GM04504 (cell line): ENCODE measurements at places on chromosomes 1 and 21.
A peak's percentile ranks its signal among the peaks of the same experiment; 100 is the strongest.

GRCh38 chr1:63590166-63590560, 3.0 kb upstream of the PGM1 start:
- no peak for DNase-seq

- DNase-seq: no peak
Observed at GRCh38 chr1:80278936-80279335, 1272.4 kb upstream of the ADGRL4 start.

- no peak for DNase-seq
Observed at GRCh38 chr21:31115249-31115648, 77.0 kb upstream of the KRTAP19-8 start.

DNA sequence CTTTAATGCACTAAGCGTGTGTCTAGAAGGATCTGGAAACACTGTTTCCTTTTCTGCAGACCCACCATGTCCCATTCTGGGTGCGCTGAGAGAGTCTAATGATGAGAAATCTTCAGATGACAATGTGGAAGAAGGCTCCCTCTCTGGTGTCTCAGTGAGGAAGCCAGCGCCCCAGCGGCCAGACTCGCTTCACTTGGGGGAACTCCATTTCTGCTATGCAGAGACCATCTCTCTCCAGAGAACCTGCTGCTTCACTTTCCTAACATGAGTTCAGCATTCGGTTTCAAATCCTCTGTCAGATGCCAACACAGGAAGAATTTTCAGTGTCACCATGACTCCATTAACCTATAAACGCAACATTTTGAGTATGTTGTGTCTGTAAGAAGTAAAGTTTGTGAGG, 121.8 kb downstream of the SYF2 start:
- no peak for DNase-seq

DNA sequence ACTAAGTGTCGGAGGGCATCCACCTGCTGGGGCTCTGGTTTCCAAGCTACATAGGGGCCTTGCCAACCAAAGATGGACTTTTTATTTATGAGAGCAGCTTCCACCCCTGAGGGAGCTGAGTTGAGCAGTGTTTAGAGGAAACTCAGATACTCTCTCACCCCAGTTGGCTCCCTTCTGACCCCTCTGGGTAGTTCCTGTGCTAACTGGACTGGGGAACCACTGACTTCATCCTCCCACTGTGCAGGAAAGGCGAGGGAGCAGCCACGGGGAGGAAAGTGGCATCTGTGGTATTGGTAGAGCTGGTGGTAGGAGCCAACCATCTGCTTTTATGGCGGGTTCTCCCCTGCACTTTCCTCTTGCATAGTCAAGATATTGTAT, 70.4 kb downstream of the MPZL1 start:
- no peak for DNase-seq

DNA sequence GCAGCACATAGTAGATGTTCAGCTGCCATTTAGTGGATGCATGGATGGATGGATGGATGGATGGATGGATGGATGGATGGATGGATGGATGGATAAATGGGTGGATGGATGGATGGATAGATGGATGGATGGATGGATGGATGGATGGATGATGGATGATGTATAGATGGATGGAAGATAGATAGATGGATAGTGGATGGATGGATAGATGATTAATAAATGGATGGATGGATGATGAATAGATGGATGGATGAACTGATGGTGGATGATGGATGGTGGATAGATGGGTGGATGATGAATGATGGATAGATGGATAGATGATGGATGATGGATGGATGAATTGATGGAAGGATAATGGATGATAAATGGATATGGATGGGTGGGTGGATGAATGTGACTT, 20.6 kb downstream of the MATN1 start:
- DNase-seq: no peak

- DNase-seq: no peak
Observed at GRCh38 chr21:22806278-22806677, 1808.1 kb downstream of the NCAM2 start.

DNA sequence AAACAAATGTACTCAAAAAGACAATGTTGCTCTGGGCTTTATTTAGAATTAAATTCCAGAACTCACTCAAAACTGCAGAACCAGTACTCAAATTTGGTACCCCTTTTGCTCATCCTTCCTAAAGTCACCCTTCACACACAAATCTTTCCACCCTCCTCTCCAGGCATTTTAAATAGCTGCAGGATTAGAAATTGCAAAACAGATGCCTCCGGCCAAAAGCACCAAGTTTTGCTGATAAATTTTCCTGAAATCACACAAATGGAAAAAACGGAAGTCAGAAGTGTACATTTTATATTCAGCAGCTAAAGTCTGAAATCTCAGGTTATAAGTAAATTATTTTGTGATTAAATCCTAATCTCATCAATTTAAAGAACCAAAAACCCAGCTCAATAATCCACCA, 147.0 kb downstream of the NRIP1 start:
- no peak for DNase-seq

DNA sequence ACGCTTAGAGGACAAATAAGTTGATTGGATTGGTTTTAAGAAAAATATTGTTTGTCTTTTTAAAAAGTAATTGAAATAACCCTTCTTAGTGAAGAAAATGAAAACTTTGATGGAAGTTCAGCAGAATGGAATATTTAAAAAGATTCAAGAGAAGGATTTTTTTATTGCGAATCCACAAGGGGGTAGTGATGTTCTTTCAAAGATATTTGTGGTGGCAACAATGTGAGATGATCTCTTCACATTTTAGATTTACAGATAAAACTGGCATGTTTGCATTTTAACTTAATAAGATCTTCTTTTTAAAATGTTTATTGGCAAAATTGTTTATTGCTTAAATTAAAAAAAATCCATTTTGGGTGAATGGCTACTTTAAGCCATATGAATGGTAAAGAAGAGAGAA, 8.9 kb downstream of the CAMTA1 start:
- no peak for DNase-seq

DNA sequence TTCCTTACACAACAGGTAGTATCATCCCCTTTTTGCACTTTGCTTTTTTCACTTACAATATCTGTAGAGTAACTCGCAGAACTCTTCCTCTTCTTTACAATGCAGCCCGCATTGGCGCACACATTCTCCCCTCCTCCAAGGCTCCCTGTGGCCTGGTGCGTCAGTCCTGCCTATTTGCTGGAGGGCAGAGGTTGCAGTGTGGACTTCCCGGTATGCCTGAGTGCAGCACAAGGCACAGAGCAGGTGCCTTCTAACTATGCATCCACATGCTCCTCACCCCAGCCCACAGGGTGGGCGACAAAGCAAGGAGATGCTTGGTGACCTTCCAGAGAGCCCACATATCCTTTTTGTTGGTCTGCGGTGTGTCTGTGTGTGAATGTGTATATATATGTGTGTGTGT, 53.3 kb downstream of the ARHGEF11 start:
- DNase-seq: no peak

DNA sequence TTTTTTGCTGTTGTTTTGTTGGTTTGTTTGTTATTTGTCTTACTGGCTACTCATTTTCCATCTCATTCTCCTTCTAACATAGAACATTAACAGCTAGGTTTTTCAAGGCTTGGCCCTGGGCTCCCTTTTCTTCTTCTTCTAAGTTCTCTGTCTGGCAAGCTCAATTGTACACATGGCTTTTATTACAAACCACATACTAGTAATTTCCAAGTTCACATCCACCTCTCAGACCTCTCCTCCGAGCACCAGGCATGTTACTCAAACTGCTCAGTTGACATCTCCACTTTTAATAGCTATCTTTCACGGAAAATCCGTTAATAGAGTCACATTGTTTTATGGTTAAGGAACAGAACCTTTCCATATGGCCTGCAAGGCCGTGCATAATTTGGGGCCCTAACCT, 736.9 kb upstream of the ADAMTS5 start:
- DNase-seq: peak; percentile 58

DNA sequence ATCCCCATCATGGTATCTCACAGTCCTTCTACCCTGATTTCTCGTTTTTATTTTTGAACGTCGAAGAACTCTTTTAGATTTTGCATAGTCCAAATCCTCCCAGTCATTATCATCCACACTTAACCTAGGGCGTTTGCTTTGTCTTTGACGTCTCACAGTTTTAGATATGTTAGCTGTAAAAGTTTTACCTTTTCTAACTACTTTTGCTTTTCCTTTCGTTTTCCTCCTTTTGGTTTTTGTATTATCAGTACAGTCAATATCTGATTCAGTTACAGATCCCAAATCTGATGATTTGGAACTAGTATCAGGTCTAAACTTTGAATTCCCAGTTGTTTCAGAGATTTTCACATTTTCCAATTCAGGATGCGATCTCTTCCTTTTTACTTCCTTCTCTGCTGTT, 13.1 kb upstream of the PSMG1 start:
- no peak for DNase-seq

GRCh38 chr1:207633226-207633625, 11.7 kb upstream of the CR1L start:
- no peak for DNase-seq

DNA sequence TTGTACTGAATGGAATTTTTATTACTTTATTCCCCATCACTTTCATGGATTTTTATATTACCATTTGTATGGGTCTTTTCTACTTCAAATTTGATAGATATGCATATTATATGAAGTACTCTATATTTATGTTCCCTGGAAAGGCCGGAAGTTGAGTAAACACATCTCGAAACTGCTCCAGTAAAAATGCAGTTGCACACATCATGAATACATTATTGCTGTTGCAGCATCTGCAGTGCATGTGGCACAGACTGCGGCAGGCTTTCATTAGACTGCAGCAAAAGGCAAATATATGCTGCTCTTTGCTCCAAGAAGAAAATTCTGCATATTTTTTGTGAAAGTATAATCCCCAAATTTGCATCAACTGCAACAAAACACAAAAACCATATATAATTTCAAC, 48.7 kb upstream of the LRRC7 start:
- DNase-seq: no peak

DNA sequence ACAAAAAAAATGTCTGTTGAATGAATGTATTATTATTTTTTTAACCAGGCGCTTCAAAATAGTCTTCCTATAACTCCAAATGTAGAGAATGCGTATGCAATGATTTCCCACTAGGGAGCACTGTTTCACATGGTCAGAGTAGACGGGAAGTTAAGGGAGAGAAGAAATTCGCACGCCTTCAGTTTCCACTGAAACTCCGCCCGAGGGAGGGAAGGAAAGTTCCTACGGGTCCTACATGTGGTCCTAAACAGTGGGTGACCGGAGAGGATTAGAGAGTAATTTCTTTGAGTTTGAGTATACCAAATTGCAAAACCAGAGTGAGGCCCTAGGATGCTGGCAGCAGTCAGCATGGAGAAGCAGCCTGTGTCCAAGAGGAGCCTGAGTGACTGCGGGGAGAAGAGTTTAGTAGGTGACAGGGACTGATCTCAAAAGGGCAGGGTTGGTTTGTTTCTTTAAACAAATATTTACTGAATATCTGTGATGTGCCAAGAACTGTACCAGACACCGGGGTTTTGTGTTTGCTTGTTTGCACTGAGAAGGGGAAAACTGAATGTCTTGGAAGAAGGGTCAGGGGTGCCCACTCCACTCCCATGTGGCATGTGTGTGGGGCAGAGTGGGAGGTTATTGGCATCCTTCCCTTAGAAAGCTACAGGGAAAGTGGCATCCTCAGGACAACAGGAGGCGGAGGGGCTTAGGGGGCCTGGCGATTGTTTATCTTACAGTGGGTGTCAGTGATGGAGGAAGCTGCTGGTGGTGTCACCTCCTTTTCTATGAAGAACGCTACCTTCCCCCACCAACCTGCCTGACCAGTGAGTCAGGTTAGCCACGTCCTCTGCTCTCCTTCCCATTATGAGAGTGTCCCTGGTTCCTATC, 22.8 kb downstream of the RNU5D-1 start:
- peak; percentile 40 for DNase-seq

- DNase-seq: no peak
Observed at GRCh38 chr21:31509194-31510017, 150.1 kb upstream of the SOD1 start.

GRCh38 chr1:156346636-156347035, 8.3 kb downstream of the TSACC start:
- peak; percentile 58 for DNase-seq

DNA sequence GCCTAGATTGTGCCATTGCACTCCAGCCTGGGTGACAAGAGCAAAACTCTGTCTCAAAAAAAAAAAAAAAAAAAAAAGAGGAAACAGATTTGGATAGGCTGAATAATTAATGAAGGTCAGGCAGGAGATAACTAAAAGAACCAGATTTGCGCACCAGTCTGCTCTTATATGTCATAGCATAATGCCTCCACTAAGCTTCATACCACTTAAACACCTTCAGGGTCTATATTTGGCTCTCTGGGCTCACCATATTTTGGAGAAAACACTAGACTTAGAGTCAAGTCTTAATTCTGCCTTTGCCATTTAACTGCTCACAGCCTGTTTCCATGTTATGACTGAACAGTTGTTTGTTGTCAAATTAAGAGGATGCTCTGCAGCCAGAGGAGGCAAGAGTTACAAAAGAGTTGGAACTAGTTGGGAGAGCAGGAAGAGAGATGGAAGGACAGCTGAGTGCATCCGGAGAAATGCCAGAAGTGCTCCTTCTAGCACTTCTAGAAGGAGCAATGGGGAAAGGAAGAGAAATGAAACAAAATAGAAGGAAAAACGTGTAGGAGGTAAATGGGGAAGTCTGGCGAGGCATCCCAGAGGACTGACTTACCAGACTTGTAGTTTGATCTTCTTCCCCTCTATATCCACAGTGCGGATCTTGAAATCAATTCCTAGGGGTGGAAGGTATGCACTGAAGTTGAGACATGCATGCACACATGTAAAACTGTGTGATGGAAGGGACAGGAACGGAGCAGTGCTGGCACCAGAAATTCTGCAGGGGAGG, 1.8 kb downstream of the RAB13 start:
- no peak for DNase-seq

GRCh38 chr1:49319426-49319963, 542.8 kb upstream of the BEND5 start:
- no peak for DNase-seq

DNA sequence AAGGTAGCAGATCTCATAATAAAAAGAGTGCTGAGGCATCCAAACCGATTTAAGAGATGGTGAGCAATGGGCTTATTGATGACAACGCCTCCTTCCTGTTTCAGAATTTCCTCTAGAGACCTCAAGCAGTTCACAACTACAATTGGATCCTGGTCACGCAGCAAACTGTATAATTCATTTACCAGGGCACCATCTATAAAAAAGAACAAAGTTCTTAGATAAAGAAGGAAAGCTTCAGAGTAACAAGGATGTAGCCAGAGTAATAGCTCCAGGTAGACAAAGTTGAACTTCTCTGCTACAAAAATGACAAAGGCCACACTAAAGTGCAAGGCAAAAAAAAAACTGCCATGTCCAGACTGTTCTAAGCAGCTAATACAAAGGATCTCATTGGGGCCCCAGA, 3.4 kb downstream of the AP4B1 start:
- no peak for DNase-seq

DNA sequence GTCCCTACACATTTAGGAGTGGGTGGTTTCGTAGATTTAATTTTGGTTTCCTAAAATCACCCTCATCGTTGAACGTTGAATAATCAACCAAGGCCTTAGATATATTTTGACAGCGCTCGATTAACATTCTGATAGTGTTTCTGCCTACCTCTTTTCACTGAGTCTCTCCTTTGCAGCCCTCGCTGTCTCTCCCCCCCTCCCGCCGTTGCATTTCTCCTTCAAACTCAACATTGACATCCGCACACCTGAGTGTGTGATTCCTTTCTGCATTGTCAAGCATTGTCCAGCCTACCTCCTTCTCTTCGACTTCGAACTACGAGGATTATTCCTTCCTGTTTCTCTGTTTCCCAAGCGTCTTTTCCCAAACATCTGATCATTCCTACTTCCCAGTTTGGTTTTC, 1.8 kb upstream of the ADAMTS1 start:
- DNase-seq: no peak

GRCh38 chr1:101314244-101314643, 77.4 kb downstream of the S1PR1 start:
- DNase-seq: no peak

GRCh38 chr1:28241638-28242241, 5.8 kb downstream of the ATP5IF1 start:
- no peak for DNase-seq

GRCh38 chr21:41491412-41491811, 16.5 kb downstream of the TMPRSS2 start:
- no peak for DNase-seq
